Ascending aorta (tissue), 2 donors: ENCODE measurements at places on chromosomes 7 and 10.

DNA sequence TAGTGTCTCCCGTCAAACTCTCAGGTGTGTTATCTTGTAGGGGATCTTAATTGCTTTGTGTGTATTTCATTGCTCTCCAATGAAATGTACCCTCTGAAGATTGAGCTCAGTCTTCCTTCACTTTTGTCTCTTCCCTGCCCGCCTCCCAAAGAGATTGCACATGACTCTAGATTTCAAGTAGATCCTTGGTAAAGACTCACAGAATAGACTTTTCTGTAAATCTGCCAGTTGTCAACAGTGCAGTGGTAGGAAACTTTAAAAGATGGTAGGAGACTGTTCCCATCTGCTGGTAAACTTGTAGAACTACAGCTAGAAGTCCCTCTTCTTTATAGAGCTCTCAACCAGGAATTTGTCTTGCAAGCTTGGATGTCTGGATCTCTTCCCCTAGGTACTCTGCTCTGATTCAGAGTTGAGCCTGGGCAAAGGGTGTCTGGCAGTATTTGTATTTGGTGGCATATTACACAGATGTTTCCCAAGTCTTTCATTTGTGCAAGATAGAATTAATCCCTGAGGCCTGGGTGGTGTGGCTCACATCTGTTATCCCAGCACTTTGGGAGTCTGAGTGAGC lies 9.6 kb downstream of the CCL26 start:
- no peak overlapping the region for H3K4me3 ChIP-seq
- no peaks in the 10 kb centered on the region for H3K36me3 ChIP-seq
- no peaks in the 10 kb centered on the region for H3K4me1 ChIP-seq
- H3K27ac ChIP-seq: no peak overlapping the region

DNA sequence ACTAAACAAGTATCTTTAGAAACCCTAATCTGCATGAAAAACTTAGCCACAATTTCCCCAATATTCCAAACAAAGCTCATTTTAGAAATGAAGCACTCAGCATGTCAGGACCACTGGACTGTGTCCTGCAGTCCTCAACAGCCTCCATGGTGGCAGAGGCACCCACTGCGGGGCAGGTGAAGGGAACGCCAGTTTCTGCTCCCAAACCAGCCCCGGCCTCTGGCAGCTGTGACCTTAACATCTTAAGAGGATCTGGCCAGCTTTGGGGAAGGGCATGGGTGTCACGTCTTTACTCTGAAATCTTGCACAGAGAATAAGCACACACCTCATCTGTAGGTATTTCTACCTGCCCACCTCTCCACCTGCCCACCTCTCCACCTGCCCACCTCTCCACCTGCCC lies 262.7 kb downstream of the DNAJB6 start:
- no peak overlapping the region for H3K27ac ChIP-seq
- DNase-seq: no peak
- no peaks in the 10 kb centered on the region for H3K27me3 ChIP-seq
- H3K4me1 ChIP-seq: no peaks in the 10 kb centered on the region

GRCh38 chr7:157276091-157276561 lies 60.7 kb upstream of the DNAJB6 start:
- no peak overlapping the region for H3K27ac ChIP-seq
- no peak overlapping the region for H3K4me3 ChIP-seq
- H3K27me3 ChIP-seq: no peaks in the 10 kb centered on the region
- no peak for DNase-seq
- H3K36me3 ChIP-seq: no peaks in the 10 kb centered on the region
- peaks cover 21% of the 10 kb centered on the region for H3K4me1 ChIP-seq

DNA sequence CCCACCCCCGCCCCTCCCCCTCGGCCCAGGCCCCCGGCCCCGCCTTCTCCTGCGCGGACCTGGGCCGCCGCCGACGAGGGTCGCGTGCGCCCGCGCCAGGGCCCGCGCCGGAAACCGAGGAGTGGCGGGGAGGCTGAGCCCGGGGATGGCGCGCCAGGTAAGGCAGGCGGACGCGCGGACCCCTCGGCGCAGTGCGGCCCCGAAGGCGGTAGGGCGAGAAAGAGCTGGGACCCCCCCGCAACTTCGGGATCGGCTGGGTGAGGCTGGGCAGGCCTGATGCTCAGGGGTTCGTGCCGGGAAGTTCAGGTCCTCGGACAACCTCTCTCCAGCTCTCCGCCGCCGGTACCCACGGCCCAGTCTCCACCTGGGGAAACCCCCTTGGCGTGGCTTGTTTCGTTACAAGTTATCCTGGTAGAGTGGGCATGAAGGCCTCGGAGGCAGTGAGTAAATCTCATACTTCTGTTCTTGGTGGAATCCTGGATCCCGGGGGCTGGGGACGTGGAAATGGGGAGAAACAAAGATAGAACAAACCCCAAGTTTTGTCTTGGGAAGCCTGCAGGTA lies 58.4 kb downstream of the ZNF467 start:
- H3K4me1 ChIP-seq: peaks cover 3% of the 10 kb centered on the region
- H3K36me3 ChIP-seq: no peaks in the 10 kb centered on the region
- peak; percentile 74 for DNase-seq
- H3K27ac ChIP-seq: peak overlapping the region; percentile 62
- H3K4me3 ChIP-seq: peak overlapping the region; percentile 69
- no peaks in the 10 kb centered on the region for H3K27me3 ChIP-seq

DNA sequence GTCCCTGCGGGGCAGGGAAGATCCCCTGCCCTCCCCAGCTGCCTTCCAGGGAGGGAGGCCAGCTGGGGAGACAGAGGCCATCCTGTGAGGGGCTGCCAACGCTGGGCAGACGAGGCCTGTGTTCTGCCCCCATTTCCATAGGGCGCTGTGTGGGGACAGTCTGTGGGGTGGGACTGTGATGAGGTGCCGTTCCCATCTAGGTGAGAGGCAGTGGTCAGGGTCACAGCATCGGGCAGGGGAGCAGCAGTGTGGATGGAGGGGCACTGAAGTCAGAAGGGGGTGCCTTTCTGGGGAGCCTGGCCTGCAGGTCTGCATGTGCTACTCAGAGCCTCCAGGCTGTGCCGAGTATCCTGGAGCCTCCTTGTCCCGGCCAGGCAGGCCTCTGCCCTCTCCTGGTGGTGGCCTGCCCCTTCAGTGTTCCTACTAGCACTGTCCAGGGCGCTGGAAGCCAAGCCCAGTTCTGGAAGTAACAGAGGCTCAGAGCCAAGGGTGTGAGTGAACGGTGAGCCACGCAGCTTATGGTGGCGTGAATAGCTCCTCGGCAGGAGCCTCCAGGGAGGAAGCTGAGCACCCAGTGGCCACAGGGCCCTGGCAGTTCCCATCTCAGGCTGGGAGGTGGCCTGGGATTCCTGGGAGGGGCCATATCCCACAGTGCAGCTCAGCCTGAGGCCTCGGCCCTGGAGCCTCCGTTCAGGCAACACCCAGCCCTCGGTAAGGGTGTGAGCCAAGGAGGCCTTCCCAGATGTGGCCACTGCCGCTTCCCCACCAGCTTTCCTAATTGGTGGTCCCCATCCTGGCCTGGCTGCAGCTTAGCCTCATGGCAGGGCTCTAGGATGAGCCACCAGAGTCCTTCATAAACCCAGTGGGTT lies 23.3 kb upstream of the CSGALNACT2 start:
- no peak for DNase-seq
- H3K4me3 ChIP-seq: no peak overlapping the region
- H3K4me1 ChIP-seq: no peaks in the 10 kb centered on the region
- no peaks in the 10 kb centered on the region for H3K36me3 ChIP-seq
- no peaks in the 10 kb centered on the region for H3K27me3 ChIP-seq
- H3K27ac ChIP-seq: no peak overlapping the region

DNA sequence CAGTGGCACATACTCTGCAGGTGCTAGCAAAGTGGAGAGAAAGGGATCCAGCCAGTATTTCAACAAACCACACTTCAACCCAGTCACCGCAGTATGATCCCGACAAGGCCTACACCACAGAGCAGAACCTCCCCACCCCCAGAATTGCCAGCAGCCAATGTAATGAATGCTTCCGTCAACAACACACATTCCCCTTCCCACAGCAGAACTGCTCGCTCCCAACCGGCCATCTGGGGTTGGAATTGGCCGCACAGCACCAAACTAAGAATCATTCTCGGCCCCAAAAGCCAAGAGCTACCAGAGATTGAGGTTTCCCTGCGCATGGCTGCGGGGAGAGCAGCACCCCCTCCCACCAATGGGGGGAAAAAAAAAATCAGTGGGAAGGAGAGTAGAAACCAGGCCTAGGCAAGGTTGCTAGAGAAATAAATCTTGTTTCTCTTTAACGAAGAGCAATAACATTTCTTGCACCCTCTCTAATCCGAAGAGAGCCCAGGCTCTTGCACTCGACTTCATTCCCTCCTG lies 1.1 kb downstream of the WASL start:
- H3K36me3 ChIP-seq: no peaks in the 10 kb centered on the region
- peaks cover 51% of the 10 kb centered on the region for H3K4me1 ChIP-seq
- DNase-seq: peak; percentile 73
- peak overlapping the region; percentile 99 for H3K4me3 ChIP-seq

GRCh38 chr7:155683714-155684113 lies 39.3 kb downstream of the RBM33 start:
- peaks cover 31% of the 10 kb centered on the region for H3K36me3 ChIP-seq
- H3K27me3 ChIP-seq: no peaks in the 10 kb centered on the region
- H3K27ac ChIP-seq: no peak overlapping the region
- no peak overlapping the region for H3K4me3 ChIP-seq
- H3K4me1 ChIP-seq: no peaks in the 10 kb centered on the region

DNA sequence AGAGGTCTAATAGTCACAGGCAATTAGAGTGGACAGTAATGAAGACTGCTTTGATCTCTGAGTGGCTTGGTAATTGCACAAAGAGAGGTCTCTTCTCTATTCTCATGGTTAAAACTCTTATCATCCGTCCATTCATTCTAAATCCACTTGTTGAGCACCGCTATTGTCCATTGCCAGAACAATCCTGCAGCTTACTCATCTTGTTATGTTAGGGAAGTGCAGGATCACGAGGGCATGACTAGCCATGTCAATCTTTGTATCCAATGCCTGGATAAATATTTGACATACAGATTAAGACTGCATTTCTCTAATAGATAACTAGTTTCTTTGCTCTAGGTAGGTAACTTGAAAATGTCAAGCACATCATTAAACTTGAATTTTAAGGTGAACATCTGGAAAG lies 14.9 kb downstream of the SFTPD start:
- DNase-seq: no peak
- H3K4me3 ChIP-seq: no peak overlapping the region
- H3K36me3 ChIP-seq: no peaks in the 10 kb centered on the region
- H3K27me3 ChIP-seq: no peaks in the 10 kb centered on the region
- no peak overlapping the region for H3K27ac ChIP-seq

GRCh38 chr10:91034494-91035159 lies 113.7 kb upstream of the ANKRD1 start:
- H3K27ac ChIP-seq: no peak overlapping the region
- no peak overlapping the region for H3K4me3 ChIP-seq
- H3K4me1 ChIP-seq: peaks cover 2% of the 10 kb centered on the region
- DNase-seq: peak; percentile 89
- H3K27me3 ChIP-seq: no peaks in the 10 kb centered on the region
- H3K36me3 ChIP-seq: no peaks in the 10 kb centered on the region

GRCh38 chr10:99920901-99921300 lies 88.8 kb downstream of the DNMBP start:
- H3K27me3 ChIP-seq: no peaks in the 10 kb centered on the region
- no peak for DNase-seq
- H3K4me1 ChIP-seq: no peaks in the 10 kb centered on the region
- no peaks in the 10 kb centered on the region for H3K36me3 ChIP-seq
- no peak overlapping the region for H3K4me3 ChIP-seq

GRCh38 chr10:127347202-127347959 lies 151.0 kb upstream of the INSYN2A start:
- no peaks in the 10 kb centered on the region for H3K4me1 ChIP-seq
- no peaks in the 10 kb centered on the region for H3K27me3 ChIP-seq
- no peak overlapping the region for H3K4me3 ChIP-seq
- DNase-seq: no peak

DNA sequence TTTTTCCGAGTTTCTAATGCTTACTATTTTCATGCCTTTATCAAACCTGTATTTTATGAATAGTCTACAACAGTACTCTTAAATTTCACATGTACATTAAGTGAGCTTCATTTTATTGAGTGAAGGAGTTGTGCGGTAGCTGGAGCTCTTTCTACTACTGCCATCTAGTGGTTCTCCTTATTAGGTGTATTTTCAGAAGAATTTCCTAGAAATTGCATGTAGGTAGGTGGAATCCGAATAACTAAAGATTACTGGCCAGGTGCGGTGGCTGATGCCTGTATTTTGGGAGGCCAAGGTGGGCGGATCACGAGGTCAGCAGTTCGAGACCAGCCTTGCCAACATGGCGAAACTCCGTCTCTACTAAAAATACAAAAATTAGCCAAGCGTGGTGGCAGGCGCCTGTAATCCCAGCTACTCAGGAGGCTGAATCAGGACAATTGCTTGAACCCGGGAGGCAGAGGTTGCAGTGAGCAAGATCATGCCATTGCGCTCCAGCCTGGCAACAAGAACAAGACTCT lies 38.3 kb downstream of the LRRC72 start:
- no peaks in the 10 kb centered on the region for H3K36me3 ChIP-seq
- H3K4me3 ChIP-seq: no peak overlapping the region
- H3K4me1 ChIP-seq: no peaks in the 10 kb centered on the region
- no peak for DNase-seq

DNA sequence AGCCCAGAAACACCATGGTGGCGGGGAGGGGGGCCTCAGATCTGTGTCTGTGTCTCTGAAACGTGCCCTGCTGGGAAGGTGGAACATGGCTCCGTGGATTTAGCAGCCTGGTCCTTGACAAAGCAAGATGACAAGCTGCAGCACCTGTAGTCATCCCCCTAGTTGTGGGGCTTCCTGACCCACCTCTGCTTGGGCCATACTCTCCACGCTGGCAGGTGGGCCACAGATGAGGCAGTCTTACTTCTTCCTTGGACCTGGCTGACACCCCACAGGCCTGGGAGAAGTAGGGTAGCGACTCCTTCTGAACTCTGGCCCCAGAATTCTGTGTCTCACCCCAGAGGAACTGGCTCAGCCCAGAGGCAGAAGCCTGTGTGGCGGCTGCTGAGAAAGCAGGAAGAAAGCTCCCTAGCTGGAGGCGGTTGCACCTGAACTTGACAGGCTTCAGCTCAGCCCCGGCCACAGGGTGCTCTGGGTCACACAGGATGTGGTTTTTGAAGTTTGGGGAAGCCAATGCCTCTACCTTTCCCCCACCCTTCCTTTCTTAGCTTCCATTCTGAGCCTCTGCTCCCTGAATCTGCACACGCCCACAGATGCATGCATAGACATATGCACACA lies 113.9 kb downstream of the ABLIM1 start:
- H3K27me3 ChIP-seq: no peaks in the 10 kb centered on the region
- DNase-seq: peak; percentile 70
- no peaks in the 10 kb centered on the region for H3K4me1 ChIP-seq
- H3K27ac ChIP-seq: no peak overlapping the region

- peaks cover 3% of the 10 kb centered on the region for H3K4me1 ChIP-seq
- peak overlapping the region; percentile 57 for H3K27ac ChIP-seq
- no peaks in the 10 kb centered on the region for H3K36me3 ChIP-seq
- peak overlapping the region; percentile 50 for H3K4me3 ChIP-seq
Measured at GRCh38 chr7:73397521-73398281, 35.9 kb upstream of the FZD9 start.
